ENCODE measurements at places on chromosomes 7 and 10. TPM values are rescaled to one million over a fixed set of nuclear protein-coding genes. Genes with fewer than 3 reads are reported as not detected.

AKR1C1 gene
- total RNA-seq, result 5.5 TPM

NPFFR1 gene
- not detected for total RNA-seq

SLIT1 gene
- 11.0 TPM for total RNA-seq

VENTX gene
- not detected for total RNA-seq

VWDE gene
- total RNA-seq, result 46.3 TPM

TRDMT1 gene
- 10.1 TPM for total RNA-seq

BUB3 gene
- total RNA-seq, result 81.5 TPM

TMEM243 gene
- 13.9 TPM for total RNA-seq

- no peak overlapping the region for H3K4me3 ChIP-seq
- no peak for DNase-seq
- no peak overlapping the region for H3K27ac ChIP-seq
- no peaks in the 10 kb centered on the region for H3K4me1 ChIP-seq
Observed at GRCh38 chr10:49737474-49738201, 24.5 kb downstream of the OGDHL start.

DNA sequence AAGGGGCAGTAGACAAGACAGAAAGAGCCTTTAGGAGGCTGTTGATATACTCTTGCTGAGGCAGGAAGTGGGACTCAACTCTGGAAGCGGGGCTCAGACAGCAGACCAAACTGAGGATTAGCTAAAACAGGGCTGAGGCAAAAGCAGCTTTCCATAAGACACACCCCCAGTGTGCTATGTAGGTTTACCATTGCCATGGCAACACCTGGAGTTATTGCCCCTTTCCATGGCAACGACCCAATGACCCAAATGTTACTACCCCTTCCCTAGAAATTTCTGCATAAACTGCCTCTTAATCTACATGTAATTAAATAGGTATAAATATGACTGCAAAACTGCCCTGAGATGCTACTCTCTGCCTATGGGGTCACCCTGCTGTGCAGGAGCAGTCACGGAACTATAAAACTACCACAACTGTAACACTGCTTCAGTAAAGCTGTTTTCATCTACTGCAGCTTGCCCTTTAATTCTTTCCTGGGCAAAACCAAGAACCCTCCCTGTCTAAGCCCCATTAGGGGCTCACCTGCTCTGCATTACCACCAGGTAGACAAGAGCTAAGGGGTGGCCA, 348.4 kb upstream of the PODXL start:
- H3K36me3 ChIP-seq, result no peaks in the 10 kb centered on the region
- DNase-seq, result no peak
- H3K4me3 ChIP-seq, result no peak overlapping the region
- H3K27me3 ChIP-seq, result peaks cover 4% of the 10 kb centered on the region
- H3K27ac ChIP-seq, result no peak overlapping the region
- H3K4me1 ChIP-seq, result no peaks in the 10 kb centered on the region

DNA sequence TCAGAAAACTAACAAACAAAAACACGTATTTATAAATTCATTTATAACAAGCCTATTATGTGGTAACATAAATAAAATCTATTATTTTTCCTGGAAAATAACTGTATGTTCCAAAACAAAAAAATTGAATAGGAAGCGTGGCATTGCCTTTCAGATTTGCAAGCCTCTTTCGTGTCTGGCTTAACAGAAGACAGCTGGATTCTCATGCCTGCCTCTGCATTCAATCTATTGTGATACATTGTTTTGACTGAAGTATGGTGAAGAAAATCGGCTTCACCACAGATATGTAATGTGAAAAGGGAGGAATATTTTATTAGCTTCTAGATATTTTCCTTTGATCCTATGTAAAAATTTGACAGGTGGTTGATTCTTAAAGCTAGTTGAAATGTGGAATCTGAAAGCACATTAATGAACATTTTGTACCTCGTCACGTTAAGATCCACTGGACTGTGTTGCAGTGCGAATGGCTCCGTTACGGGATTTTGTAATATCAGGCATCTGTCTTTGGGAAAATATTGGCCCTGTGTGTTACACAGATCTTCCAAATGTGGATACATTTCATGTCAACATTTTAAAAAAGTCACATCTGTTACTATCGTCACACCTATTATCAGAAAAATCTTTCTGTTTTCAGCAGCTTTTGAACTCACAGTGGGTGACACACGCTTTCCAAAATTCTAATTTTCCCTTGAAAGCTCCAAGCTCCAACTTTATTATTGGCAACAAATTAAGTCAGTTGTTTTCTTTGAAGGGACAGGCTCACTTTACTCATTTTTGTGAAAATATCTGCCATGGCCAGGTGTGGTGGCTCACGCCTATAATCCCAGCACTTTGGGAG, 26.2 kb downstream of the PALD1 start:
- peaks cover 17% of the 10 kb centered on the region for H3K4me1 ChIP-seq
- H3K36me3 ChIP-seq, result no peaks in the 10 kb centered on the region
- H3K27me3 ChIP-seq, result no peaks in the 10 kb centered on the region
- H3K4me3 ChIP-seq, result no peak overlapping the region

DNA sequence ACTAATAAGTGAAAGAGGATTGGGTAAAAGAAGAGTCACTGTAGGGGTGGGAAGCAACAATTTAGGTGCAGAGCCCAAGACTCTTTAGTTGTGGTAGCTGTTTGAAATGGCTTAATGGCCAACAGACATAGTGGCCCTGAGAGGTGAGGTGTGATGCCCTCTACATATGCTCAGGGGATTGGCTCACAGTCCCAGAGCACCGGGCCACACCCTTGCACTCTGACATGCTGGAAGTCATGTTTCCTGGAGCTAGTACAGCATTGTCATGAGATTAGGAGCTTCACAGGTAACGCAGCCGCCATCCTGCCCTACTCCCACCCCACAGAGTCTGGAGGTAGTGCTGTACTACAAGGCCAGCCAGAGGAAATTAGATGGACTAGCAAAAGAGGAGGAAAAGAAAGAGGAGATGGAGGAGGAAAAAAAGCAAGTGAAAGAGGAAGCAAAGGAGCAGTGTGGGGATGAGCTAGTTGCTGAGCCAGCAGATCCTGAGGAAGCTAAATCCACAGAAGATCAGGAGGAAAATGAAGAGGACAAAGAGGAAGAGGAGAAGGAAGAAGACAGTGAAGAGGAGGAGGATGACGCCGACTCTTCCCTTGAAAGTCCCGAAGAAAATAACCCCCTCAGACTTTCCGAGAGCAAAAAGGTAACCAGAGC, 14.8 kb upstream of the FLNC start:
- no peak overlapping the region for H3K4me3 ChIP-seq
- DNase-seq, result no peak
- H3K27ac ChIP-seq, result no peak overlapping the region
- H3K4me1 ChIP-seq, result peaks cover 19% of the 10 kb centered on the region

DNA sequence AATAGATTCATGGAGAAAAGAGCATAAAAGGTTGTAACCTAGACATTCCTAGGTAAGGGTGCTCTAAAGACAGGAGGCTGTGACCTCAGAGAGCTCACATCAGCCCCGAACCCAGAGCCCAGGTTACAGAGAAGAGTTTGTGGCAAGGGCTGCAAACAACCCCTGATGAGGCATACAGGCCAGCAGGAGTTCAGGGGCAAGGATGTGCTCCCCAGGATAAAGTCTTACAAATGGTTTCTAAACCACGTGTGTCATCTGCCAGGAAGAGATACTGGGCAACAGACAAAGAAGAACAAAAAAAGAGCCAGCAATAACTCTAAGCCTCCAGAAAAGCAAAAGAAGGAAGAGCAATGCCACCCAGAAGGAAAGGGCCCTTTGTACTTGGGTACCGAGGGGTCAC, 27.7 kb downstream of the NCAPG2 start:
- H3K36me3 ChIP-seq, result no peaks in the 10 kb centered on the region
- H3K4me3 ChIP-seq, result no peak overlapping the region
- no peaks in the 10 kb centered on the region for H3K4me1 ChIP-seq
- H3K27me3 ChIP-seq, result no peaks in the 10 kb centered on the region

- no peak overlapping the region for H3K4me3 ChIP-seq
- no peak for DNase-seq
- H3K27me3 ChIP-seq, result no peaks in the 10 kb centered on the region
- H3K4me1 ChIP-seq, result no peaks in the 10 kb centered on the region
Observed at GRCh38 chr7:104271948-104272347, 56.5 kb upstream of the LHFPL3 start.

DNA sequence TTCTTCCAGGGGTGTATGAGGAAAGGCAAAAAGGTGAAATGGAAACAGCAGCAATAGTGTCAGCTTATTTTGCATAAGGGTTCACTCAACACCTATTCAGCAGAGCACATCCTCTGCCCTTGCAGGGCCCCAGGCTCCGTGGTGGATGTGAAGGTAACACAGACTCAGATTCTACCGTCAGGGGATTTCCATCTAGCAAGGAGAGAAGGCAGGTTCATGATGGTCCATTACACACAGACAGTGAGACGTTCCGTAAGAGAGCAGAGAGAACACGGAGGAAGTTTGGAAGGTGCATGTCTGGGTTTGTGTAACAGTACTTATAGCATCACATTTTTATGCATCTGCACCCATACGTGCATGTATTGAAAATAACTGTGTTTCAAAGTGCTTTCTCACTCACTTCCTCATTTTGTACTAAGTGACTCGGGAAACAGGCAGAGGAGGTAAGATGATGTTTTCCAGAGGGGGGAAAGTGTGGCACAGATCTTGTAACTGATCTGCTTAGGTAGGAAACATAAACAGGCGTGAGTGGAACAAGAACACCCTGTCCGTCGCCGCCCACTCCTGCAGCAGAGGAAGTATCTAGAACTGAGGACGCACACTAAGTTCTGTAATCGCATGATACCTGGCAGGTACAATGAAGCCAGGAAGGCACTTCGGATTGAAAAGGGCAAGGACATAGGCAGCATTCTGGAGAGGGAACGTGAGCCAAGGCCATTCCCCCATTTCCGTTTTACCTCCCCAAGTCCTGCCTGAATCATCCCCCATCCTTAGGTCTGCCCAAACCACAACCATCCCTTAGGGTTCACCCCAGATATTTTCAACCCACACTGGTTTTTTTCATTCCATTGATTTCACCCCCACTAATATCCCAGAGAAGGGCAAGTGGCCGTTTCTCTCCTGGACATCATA, 1.0 kb upstream of the ENO4 start:
- H3K4me1 ChIP-seq, result peaks cover 4% of the 10 kb centered on the region
- H3K36me3 ChIP-seq, result no peaks in the 10 kb centered on the region
- H3K4me3 ChIP-seq, result peak overlapping the region; percentile 73
- no peak for DNase-seq

DNA sequence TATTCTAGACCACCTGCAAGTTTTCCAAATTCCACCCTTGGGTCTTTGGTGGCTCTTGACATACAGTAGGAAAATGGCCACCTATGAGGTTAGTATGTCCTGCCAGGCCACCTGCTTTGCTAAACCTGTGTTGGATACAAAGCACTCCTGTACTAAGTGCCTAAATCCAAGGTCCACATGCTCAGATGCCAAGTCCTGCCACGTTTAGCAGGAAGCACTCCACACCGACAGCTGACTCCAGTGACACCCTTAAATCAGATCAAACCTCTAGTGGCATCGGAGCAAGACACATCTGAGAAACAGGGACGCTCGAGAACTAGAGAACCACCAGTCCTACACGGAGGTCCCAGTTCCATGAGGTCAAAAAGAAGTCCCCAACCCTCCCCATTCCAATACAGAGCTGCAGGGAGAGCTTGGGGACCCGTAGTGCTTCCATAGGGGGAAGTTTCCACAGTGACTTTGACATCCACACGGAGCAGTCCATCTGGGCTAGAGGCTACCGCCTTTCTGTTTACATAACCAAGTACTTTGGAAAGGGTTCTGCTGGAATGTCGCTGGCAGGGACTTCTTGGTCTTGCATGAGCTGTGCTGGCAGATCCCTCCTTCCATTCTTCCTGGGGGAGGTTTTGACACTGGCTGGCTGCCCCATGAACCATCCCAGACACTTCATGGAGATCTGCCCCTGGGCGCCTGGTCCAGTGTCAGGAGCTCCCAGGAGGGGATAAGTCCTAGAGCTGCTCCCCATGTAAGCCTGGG, 290.6 kb downstream of the PRPF18 start:
- DNase-seq, result peak; percentile 55
- no peaks in the 10 kb centered on the region for H3K36me3 ChIP-seq
- no peak overlapping the region for H3K4me3 ChIP-seq
- H3K27me3 ChIP-seq, result no peaks in the 10 kb centered on the region
- peaks cover 14% of the 10 kb centered on the region for H3K4me1 ChIP-seq

GRCh38 chr10:4331150-4331549, 494.9 kb upstream of the AKR1E2 start:
- H3K4me1 ChIP-seq, result no peaks in the 10 kb centered on the region
- no peak overlapping the region for H3K4me3 ChIP-seq
- H3K27ac ChIP-seq, result no peak overlapping the region
- H3K27me3 ChIP-seq, result no peaks in the 10 kb centered on the region
- no peaks in the 10 kb centered on the region for H3K36me3 ChIP-seq

DNA sequence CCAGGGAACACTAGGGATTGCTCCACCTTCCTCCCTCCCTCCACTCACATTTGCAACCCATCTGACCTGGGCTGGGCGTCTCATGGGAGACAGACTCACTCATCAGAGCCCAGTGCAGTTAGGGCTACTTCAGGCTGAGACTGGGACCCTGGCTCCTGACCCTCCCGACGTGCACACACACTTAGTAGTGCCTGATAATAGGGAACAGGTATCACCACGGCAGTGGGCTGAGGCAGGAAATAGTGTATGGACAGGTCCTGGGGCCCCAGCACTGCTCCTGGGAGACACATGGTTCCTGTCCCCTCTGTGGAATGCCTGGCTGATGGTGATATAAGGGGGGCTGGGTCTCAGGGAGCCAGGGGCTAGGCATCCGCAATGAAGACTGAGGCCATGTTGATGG, 14.3 kb downstream of the AQP1 start:
- no peak for DNase-seq
- H3K27ac ChIP-seq, result no peak overlapping the region
- H3K27me3 ChIP-seq, result no peaks in the 10 kb centered on the region
- H3K4me1 ChIP-seq, result peaks cover 58% of the 10 kb centered on the region
- no peak overlapping the region for H3K4me3 ChIP-seq

GRCh38 chr7:44415047-44415446, 75.4 kb downstream of the NUDCD3 start:
- no peak for DNase-seq
- no peaks in the 10 kb centered on the region for H3K4me1 ChIP-seq
- H3K27ac ChIP-seq, result no peak overlapping the region
- H3K4me3 ChIP-seq, result no peak overlapping the region
- H3K27me3 ChIP-seq, result no peaks in the 10 kb centered on the region

GRCh38 chr10:89351412-89351779, 23.6 kb downstream of the IFIT3 start:
- H3K4me1 ChIP-seq, result peaks cover 42% of the 10 kb centered on the region
- no peak overlapping the region for H3K4me3 ChIP-seq
- peak overlapping the region; percentile 91 for H3K27ac ChIP-seq

DNA sequence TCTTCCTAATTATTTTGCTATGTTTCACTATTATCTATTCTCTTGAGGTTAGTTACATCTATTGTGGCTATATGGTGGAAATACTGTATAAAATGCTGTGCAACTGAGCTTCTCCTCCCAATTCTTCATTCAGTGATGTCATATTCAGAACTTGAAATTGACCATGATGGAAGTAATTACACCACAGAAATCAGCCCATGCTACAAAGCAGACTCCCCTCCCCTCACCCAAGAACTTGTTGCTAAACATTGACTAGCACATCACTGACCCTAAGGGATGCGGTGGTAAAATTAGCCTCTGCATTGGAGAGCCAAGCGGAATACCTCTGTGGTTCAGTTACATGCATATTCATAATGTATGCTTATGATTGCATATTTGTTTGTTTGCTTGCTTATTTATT, 8.8 kb downstream of the CALD1 start:
- no peak for DNase-seq
- H3K27me3 ChIP-seq, result no peaks in the 10 kb centered on the region
- H3K36me3 ChIP-seq, result no peaks in the 10 kb centered on the region
- H3K4me1 ChIP-seq, result peaks cover 22% of the 10 kb centered on the region

- no peaks in the 10 kb centered on the region for H3K4me1 ChIP-seq
- DNase-seq, result no peak
- no peaks in the 10 kb centered on the region for H3K27me3 ChIP-seq
- no peak overlapping the region for H3K4me3 ChIP-seq
- peaks cover under 1% of the 10 kb centered on the region for H3K36me3 ChIP-seq
- H3K27ac ChIP-seq, result no peak overlapping the region
Observed at GRCh38 chr7:45080958-45081669, 7.7 kb downstream of the NACAD start.
